SK-MEL-5 (cell line): ENCODE measurements at places on chromosomes 2 and 18.

GRCh38 chr2:179981085-179981484, 26.0 kb downstream of the CWC22 start:
- DNase-seq = no peak

- no peak for DNase-seq
Measured at GRCh38 chr18:44514106-44514505, 166.6 kb upstream of the SETBP1 start.

- no peak for DNase-seq
Measured at GRCh38 chr2:172239944-172240590, 137.4 kb upstream of the DLX2 start.

DNA sequence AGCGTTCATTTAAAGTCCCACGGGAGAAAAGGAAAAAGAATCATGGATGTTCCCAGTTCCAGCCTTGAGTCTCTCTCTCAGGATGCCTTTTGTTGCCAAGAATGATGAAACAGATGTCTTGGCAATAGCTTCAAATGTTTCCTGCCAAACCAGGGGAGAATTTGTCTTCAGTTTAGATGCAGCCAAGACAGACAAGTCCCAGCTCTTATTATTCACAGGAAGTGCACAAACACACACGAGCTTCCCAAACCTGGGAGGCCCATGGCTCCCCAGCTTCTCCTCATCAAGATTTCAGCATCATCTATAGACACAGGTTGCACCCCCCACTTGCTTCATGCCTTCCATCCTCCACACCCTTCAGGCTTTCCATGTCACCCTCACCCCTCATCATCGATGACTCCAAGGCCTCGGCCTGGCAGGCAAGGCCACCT, 45.9 kb downstream of the HS1BP3 start:
- DNase-seq = no peak

DNA sequence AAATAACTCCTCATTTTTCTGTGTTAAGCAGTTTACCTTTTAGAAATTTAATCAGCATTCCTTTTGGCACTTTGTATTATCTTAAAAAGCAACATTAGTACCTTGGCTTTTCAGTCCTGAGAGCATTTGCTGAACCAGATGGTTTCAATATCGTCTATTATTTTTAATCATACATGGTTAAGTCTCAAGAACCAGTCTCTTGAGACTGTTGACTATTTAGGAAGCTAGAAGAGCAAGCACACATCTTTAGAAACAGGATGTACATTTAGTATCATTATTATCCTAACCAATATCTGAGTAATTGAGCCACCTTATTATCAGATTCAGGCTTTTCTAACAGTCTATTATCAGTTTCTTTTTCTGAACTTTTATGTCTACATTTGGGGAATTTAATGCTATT, 28.2 kb upstream of the ZEB2 start:
- no peak for DNase-seq

DNA sequence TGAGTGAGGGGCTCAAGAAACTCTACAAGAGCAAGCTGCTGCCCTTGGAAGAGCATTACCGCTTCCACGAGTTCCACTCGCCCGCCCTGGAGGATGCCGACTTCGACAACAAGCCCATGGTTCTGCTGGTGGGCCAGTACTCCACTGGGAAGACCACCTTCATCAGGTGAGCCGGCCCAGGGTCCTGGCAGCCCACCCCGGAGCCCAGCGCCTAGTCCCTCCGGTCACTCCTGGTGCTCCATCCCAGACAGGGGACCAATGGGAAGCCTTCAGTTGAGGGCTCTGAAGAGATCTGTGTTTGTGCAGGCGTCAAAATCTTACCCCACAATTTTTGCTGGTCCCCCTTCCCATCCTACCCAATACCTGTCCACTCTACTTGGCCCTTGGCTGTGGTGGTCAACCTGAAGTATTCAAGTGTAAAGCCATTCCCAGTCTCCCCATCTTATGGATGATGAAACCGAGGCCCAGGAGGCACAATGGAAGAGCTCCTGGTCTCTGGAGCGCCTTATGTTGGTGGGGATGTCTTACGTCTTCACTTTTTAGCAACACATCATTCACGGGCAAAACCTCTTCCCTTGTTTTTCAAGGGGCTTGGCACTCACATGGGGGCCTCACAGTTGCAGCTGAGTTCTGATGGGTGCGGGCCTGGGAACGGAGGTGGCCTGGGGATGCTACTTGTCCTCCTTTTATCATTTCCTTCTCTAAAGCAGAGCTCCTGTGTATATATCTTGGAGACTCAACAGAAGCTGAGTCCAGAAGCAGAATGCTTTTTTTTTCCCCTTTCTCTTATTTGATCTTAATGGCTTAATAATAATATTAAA, 941 bp downstream of the EHD3 start:
- no peak for DNase-seq

DNA sequence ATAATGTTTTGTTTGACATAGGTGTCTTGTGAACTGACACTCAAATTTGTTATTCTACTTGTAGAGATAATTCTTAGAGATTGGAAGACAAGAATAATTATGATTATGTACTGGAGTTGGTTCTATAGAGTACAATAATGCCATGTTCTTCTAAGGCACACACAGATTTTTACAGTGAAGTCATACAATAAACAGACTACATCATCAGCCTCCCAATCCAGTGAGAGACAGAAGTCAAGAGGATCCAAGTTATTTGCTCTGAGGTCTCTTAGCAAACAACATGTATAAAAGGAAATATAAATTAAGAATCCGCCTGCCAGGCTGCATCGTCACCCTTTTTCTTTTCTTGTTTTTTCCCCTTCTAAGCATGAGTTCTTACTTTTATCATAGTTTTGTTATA, 613.5 kb upstream of the SETBP1 start:
- DNase-seq = no peak

DNA sequence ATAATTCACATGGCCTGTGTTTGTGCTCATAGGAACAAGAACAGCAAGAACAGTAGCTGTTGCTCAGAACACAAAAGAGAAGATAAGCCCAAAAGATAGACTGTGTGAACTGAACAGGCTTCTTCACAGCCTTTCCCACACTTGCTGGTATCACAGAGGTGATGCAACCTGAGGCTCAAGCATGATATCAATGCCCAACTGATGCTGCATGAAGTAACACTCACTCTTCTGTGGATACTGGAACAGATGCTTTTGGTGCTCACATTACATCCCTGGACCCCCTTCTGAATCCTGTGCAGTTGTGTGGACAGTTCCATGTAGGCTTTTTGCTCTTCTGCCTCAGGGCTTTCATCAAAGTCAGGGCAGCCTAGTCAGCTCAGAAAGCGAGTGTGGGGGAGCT, 88.4 kb upstream of the RND3 start:
- DNase-seq = no peak

DNA sequence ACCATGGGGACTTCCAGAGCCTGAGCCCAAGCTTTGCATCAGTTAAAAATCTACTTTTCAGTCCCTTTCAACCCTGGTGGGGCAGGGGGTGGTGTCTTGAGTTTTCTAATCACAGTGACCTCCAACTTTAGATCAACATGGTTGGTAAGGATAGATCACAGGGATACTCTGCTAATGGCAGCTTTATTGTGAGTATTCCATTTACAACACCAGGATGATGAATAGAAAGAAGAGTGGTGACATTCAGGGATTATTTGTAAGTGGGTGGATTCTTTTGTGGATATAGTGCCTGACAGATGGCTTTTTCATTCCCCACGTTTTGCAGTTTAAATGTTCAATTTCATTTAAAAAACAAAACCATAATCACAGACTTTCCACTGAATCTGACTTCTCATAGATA, 51.3 kb downstream of the ZNF532 start:
- no peak for DNase-seq

- DNase-seq = no peak
Measured at GRCh38 chr2:8794923-8795825, 42.2 kb downstream of the KIDINS220 start.

- DNase-seq = peak; percentile 61
Measured at GRCh38 chr18:32446780-32447179, 23.9 kb downstream of the GAREM1 start.

DNA sequence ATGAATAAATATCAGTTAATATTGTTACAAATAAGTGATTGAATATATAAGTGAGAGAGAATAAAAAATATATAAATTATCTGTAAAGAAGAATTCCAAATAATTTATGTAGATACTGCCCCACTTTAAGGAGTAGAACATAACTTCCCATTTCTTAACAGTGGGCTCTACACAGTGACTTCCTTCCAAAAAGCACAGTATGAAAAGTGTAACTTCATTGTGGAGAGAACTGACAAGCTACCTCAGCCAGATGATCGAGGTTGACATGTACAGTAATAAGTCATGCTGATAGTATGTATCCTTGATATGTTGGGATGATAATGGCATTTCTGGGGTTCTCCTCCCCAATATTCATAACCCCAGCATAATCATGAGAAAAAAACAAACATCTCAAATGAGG, 191.9 kb upstream of the FN1 start:
- DNase-seq = no peak

DNA sequence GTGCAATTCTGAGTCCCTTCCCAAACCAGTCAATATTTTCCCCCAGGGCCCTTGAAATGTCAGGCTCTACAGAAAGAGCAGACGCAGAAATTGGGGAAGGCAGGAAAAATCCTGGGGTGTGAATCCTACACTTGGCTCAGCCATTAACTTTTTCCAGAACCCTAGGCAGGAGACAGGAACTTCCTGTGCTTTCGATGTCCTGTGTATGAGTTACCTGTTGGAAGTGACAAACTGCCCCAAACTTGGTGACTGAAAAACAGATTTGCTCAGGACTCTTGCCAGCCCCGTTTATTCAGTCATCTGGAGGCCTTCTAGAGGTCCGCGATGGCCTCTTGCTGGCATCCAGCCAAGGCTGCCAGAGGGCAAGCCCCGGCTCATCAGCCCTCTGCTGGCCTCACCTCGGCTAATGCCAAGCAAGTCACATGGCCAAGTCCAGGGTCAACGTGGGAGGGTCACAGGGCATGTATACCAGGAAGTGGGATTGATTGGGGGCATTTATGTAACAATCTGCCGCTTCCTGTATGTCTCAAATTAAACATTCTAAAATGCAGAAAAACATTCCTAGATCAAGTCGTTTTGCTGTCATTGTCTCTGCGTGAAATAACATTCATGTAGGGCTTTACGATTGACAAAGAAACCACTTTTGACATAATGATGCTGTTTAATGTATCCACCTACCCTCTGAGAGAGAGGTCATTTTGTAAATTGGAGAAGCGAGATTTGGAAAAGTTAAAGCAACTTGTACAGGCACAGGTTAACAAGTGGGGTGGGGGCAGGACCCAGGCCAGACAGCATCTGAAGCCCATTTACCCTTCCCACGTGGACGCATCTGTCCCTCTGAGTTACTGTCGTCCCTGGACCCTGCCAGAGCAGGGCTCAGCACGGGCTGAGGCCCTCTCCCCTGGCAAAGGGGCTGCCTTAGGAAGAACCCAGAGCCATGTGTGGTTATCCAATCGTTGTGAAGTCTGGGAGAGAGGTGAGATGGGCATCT, 179.4 kb downstream of the INHBB start:
- peak; percentile 6 for DNase-seq

DNA sequence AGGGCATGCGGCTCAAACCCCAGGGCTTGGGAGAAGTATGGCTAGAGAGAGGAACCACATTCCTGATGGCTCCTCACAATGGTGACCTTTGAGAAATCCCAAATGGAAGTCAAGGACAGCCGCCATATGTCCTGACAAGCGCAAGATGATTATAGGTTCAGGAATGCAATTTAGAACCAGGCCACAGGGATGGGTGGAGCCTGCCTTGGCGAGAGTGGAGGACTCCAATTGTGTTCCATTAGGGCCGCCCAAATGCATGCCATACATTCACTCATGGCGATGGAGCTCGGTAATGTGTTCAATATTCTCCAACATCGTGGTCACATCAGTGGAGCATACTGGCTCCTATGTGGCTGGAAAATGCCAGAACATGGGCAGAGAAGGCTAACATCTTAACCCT, 662.9 kb upstream of the ID2 start:
- DNase-seq = no peak

DNA sequence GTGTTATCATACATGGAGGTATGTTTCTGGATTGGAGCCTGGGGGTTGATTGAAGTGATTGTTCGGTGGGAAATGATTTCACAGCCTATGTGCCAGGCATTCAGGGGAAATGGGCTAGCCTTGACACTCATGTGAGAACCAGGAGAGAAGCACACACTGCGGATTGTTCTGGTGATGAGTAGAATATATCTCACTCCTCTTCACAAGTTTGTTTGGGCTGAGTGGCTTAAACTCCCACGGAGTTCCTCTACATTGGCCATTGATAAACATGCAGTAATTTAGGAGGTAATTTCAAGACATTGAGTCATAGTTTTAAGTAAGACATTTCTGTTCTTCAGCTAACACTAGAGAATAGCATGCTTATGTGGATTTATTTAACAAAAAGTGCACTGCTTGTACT, 498.9 kb upstream of the NETO1 start:
- DNase-seq = no peak

GRCh38 chr2:37405781-37406180, 61.4 kb downstream of the QPCT start:
- no peak for DNase-seq

GRCh38 chr18:45962461-45962860, 4.7 kb downstream of the EPG5 start:
- DNase-seq = peak; percentile 73

GRCh38 chr18:57910817-57911216, 107.7 kb upstream of the ATP8B1 start:
- peak; percentile 51 for DNase-seq

- DNase-seq = peak; percentile 75
Measured at GRCh38 chr2:15912203-15912602, 28.1 kb upstream of the MYCN start.

GRCh38 chr18:63961435-63961980, 8.4 kb upstream of the SERPINB8 start:
- DNase-seq = no peak

DNA sequence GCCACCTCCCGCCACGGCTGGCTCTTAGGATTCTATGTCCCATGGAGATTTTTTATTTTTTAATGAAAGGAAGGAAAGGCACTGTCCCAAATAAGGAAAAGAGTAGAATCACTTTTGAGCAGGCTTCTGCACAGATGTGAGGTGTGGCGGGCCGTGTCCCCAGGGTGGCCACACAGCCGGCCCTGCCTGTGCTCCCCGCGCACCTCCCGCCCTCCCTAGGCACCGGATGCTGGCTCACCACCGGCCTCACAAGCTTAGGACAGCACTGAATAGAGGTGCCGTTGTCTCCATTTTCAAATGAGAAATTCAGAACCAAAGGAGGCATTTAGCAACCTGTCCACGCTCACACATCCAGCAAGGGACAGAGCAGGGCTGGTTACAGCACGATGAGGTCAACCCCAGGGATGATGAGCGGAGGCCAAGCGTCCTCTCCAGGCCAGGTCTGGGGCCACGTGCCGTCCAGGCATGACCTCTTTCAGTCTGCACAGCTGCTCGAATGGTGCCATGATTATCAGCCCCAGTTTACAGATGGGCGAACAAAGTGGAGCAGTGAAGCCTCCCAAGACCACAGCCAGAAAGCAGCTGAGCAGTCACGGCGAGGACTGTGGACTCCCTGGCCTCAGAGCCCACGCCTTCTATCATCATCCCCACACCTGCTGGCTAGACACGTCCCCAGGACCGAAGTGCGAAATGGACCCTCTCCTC, 20.7 kb upstream of the TEX51 start:
- no peak for DNase-seq

GRCh38 chr18:33446604-33447003, 6.1 kb upstream of the CCDC178 start:
- no peak for DNase-seq
